ENCODE measurements at places on chromosomes 5 and 9. TPM values are rescaled to one million over a fixed set of nuclear protein-coding genes. Genes with fewer than 3 reads are reported as not detected.

Gene RAD23B
- total RNA-seq = 106 TPM

Gene GPR21
- total RNA-seq = 0.50 TPM

GRCh38 chr9:14156046-14156445, 157.9 kb downstream of the NFIB start:
- no peaks in the 10 kb centered on the region for H3K27me3 ChIP-seq
- H3K4me3 ChIP-seq = no peak overlapping the region
- peaks cover 5% of the 10 kb centered on the region for H3K4me1 ChIP-seq
- H3K27ac ChIP-seq = no peak overlapping the region

DNA sequence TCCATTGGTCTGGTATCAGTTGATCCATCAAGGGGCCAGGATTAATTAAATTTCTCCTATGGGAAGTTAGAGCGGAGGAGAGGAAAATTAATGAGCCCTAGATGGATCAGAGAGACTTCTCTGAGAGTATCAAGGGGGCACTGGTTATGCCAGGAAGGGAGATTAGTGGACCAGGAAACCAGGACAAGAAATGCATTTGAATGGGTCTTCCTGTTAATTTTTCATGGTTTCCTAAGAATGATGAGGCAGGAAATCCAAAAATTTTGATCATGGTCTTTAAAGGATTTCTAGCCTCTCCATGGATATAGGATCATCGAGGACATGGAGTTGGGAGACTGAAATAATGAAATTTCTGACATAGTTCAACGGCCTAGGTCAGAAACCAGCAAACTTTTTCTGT, 30.8 kb downstream of the FOXI1 start:
- H3K27ac ChIP-seq = no peak overlapping the region
- H3K36me3 ChIP-seq = no peaks in the 10 kb centered on the region
- peaks cover 4% of the 10 kb centered on the region for H3K27me3 ChIP-seq
- H3K4me3 ChIP-seq = no peak overlapping the region
- no peak for DNase-seq

- DNase-seq = no peak
- no peak overlapping the region for H3K27ac ChIP-seq
- H3K36me3 ChIP-seq = no peaks in the 10 kb centered on the region
- no peaks in the 10 kb centered on the region for H3K27me3 ChIP-seq
- H3K4me1 ChIP-seq = no peaks in the 10 kb centered on the region
Measured at GRCh38 chr9:69502671-69503301, 169.4 kb downstream of the APBA1 start.
